Erythroblast (primary cell): ENCODE measurements at places on chromosomes 6 and 20.

- DNase-seq = no peak
Measured at GRCh38 chr20:52837378-52837777, 134.8 kb upstream of the TSHZ2 start.

- no peak for DNase-seq
Measured at GRCh38 chr6:113588646-113589045, 268.5 kb upstream of the MARCKS start.

DNA sequence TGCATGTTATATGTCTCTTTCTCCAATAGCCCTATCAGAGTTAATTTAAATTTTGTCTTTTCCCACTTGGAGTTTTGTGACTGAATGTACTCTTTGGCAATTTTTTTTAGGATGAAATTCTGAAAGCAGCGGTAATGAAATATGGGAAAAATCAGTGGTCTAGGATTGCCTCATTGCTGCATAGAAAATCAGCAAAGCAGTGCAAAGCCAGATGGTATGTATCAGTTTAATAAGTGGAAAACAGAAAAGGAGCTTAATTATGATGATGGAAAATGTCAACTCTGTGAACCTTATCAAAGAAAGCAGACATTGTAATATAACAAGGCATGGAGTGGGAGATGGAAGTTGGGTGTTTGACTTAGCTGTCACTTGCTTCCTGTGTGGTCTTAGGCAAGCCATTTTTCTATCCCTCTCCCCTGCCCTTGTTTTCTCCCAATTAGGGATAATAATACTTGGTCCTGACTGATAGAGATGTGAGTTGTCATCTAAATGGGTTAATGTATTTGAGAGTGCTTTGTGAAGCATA, 2.7 kb downstream of the CDC5L start:
- no peak for DNase-seq

GRCh38 chr20:621125-621756, 11.1 kb upstream of the TCF15 start:
- DNase-seq = no peak

- DNase-seq = no peak
Measured at GRCh38 chr20:25632940-25633790, 9.4 kb upstream of the NANP start.

GRCh38 chr20:46539113-46539512, 11.3 kb downstream of the OCSTAMP start:
- DNase-seq = no peak

DNA sequence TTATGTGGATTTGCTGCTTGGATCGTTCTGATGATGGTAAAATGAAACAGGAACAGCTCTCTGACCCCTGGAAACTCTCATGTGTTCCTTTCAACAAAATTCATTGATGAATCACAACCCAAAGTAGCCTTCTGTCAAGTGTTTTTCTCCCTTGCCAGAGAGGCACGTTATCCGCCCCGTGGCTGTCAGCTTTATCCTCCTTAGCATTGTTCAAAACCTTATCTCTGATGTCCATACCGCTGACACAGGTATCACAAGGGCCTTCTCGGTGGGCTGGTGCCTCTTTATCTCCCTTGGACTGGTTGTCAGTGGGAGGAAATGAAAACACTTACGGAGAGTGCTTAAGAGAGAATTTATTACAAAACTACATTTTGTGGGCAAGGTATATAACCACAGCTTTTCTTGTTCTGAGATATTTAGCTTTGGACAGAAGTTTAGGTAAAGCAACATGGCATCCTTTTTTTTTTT, 84.9 kb downstream of the TIAM2 start:
- peak; percentile 65 for DNase-seq

DNA sequence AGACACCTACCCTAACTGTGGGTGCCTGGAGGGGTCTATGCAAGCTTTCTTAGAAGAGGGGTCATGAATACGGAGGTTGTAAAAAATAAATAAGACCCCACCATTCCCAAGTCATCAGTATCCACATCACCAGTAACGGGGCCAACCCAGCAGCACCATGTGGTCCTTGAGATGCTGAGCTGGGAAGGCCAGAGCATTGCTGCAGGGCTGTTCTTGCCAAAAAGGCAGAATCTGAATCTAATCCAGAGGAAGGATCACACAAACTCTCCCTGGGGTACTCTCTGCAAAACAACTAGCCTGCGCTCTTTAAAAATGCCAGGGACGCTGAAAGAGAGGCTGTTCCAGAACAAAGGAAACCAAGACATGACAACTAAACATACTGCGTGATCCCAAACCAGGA, 43.2 kb downstream of the SSR1 start:
- no peak for DNase-seq

GRCh38 chr6:91273729-91274128, 686.9 kb upstream of the MAP3K7 start:
- no peak for DNase-seq

GRCh38 chr6:3803627-3804468, 45.3 kb upstream of the FAM50B start:
- no peak for DNase-seq

DNA sequence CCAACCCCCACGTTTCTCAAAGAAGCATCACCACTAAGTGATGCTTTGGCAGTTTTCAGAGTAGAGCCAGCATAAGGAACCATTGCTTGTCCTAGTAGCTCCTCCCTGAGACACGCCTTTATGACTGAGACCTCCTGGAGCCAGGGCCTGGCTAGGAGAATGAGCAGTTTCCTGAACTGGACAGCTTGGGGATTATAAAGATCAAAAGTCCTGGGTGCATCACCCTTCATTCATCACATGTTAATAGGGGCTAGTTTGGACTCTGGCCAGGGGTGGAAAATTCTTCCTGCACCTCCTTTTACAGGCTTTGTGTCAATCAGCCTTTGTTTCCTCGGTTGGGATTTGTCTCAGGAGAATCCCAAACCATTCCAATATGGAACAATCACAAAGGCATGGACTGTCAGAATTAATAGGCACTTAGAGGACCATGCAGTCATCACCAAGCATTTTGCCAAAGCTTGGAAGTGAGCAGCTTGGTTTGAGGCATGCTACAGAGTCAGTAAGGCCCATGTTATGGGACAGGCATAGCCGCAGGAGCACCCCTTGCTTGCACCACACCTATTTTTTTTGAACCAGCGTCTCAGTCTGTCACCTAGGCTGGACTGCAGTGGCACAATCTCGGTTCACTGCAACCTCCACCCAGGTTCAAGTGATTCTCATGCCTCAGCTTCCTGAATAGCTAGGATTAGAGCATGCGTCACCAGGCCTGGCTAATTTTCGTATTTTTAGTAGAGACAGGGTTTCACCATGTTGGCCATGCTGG, 64.9 kb upstream of the TGM3 start:
- no peak for DNase-seq

GRCh38 chr6:5506149-5506548, 244.8 kb downstream of the FARS2 start:
- no peak for DNase-seq

DNA sequence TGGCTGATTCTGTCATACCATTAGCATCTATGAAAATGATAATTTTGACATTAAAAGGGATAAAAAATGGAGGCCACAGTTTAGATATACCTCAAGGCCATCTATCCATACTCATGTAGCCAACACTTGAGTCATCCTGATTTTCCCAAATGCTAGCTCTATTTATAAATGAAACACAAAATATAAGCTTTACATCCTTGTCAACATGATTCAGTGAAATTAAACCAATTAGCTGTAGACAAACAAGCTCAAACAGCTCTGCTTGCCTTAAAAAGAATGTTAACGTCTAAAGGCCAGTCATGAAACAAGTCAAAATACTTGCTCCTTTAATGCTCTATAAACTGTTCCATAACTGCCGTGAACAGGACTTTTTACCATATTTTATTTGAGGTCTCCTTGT, 40.3 kb downstream of the ABRACL start:
- DNase-seq = no peak

DNA sequence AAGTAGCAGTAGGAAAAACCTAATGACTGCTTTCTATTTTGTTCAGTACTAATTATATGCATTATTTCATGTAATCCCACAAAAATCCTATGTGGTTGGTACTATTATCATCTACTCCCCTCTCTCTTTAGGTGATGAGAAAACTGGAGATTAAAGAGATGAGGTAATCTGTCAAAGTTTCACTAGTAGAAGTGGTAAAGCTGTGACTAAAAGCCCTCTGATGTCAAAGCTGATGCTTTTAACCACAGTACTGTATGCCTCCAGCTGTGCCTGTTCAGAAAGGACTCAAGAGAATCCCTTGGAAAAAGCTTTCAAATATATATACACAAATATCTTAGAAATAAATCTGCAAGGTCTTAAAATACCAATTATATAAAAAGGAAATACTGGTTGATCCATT, 38.0 kb downstream of the PHIP start:
- no peak for DNase-seq

GRCh38 chr20:59580146-59580946, 24.0 kb upstream of the PHACTR3 start:
- DNase-seq = no peak

DNA sequence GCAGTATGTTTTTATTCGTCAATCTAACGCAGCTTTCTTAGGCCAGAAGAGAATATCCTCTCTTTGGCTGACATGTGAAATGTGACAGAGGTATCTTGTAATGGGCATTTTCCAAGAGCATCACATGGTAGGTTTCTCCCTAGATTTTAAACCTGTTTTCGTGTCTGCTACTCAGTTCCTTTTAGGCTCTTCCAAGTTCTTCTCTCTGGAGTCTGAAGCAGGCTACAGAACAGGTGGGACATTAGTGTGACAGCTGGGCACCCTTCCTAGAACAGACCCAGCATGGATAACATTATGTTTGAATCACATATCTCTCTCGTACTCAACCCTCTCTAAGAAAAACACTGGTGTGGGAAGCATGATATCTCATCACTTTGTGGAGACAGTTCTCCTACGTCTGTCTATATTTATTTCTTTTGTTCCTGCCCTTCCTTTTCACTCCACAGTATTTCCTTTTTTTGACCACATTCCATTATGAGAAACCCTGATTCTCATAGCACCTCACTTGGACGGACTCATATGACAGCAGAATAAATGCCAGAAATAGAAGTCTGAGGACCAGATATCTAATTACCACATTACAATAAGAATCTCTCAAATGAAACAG, 263.4 kb downstream of the NKAIN2 start:
- no peak for DNase-seq

GRCh38 chr6:558959-559358, 97.9 kb downstream of the HUS1B start:
- no peak for DNase-seq

DNA sequence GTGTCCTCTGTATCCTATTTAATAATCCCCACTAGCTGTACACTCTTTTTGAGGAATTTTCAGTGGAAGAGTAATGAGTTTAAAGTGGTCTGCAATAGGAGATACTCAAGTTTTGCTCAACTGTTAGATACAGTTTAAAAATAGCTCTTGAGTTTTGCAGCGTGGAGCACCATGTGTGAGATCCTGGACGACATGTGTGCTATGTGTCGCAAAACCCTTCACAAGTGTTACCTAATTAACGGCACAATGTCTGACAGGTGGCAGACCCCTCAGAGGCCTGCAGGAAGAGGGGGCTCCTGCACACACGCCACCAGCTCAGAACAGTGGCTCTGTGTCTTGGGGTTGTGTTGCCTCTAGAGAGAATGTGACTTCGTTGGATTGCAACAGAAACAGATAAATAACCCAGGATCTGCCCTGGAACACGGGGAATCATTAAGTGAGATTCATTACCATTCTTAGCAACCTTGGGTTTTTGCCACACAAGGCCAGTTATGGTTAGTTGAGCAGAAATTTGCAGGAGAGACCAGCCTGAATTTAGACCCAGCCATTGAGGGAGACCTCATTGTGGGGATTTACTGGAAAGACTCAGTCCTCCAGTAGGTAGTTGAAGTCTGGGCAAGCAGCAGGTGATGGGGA, 73.8 kb downstream of the SASH1 start:
- no peak for DNase-seq
